DMS79 treated with DMSO at 0.1 percent for 48 hours (cell line): ENCODE measurements at places on chromosomes 11 and 22.
A peak's percentile ranks its signal among the peaks of the same experiment; 100 is the strongest.

DNA sequence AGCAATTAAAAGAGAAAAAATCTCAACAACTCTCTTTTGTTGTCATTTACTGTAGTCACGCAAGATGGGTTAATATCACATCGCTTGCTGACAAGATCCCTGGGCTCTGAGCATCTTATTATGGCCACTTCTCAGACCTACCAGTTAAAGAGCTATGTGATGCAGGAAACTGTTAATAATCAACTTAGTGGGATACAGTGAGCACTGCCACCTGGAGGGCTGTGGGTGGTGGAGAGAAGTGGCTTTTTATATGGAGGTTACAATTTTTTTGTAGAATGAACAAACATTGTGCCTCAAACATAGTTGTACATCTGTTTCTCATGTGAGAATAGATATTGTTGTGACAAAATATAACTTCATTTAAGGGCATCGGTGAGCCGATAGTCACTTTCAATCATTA is 181.0 kb downstream of the TENM4 start:
- DNase-seq: no peak

DNA sequence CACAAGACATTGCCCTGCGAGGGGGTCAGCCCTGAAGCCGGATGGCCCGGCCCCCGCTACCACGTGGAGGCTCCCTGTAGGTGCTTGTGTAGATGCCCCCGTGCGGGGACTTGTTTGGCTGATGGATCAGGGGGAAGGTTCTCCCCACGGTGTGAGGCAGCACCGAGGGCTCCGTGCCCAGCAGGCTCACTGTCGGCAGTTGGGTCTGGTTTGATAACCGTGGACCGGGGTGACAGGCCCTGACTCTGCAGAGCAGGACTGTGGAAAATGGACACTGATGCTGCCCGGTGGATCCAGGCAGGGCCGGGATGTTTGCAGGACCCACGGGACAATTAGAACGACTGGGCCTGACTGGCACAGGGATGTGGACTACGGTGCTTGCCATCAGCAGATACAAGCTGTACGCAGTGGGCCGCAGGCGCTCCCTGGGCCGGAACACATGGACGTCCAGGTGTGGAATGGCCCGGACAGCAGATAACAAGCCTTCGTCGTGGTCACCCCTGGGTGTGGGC is 19.0 kb downstream of the KCNQ1 start:
- no peak for DNase-seq

- DNase-seq: no peak
These were observed 192.1 kb downstream of the MN1 start for GRCh38 chr22:27609451-27609888.

- no peak for DNase-seq
These were observed 3.3 kb downstream of the SELENOM start for GRCh38 chr22:31103899-31104694.

GRCh38 chr11:61294717-61295595 is at the start of gene VWCE:
Gene VWCE (minus strand): TSS chr11:61295316. CDS start chr11:61295037, 279 bp downstream.
- peak; percentile 53 for DNase-seq

GRCh38 chr11:75523189-75523588 is 2.6 kb downstream of the GDPD5 start:
- peak; percentile 52 for DNase-seq

- no peak for DNase-seq
These were observed 686.2 kb downstream of the OPCML start for GRCh38 chr11:132846075-132846474.

DNA sequence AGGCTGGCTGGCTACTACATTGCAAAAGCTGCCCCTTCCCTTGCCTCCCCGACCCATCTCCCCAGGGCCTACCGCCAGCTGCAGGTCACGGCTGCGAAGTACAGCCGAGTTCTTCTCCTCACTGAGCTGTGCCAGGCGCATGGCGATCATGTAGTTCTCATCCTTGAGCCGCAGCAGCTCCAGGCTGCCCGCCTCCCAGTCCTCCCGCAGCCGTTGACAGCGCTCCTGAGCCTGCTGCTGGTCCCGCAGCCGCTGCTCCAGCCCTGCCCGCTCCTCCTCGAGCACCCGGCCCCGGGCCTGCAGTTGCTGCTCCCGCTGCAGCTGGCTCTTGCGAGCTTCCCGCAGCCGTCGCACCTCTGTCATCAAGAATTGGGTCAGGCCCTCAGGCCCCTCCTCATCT is 3.3 kb downstream of the CARD10 start:
- no peak for DNase-seq

- DNase-seq: no peak
These were observed 85.4 kb downstream of the OSBP2 start for GRCh38 chr22:30780026-30780425.

DNA sequence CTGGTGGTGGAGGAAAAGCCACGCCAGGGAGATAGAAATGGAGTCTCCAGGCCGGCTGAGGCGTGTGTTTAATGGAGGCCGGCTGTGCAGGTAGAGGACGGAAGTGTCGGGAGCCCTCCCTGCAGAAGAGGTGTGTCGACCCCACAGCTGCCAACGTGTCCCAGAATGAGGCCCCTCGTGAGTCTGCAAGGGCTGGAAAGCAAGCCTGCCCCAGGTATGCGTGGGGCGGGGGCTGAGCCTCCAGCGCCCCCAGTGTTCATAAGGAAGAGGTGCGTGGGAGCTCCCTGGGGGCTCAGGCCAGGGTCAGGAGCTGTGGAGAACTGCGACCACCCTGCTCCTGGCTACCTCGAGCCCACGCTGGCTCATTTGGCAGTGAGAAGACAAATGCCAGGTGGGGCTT is 38.0 kb upstream of the JAM3 start:
- no peak for DNase-seq

GRCh38 chr11:100930185-100930778 is 199.3 kb downstream of the PGR start:
- no peak for DNase-seq

DNA sequence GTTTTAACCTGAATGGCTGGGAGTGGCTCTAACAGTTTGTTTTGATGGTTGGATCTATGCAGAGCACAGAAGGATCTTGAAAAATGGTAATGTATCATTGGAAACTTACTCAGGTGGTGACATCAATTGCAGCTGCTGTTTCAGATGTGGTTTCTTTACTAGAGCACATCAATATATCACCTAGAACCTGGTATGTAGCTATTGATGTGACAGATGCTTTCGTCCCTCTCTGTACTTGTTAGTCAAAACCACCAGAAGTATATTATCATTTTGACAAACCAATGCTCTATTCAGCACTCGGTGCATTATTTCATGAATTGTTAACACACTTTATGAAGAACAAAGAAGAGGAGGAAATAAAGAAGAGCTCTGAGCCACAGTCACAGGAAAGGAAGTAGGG is 26.6 kb upstream of the SCN3B start:
- no peak for DNase-seq

- DNase-seq: no peak
These were observed 44.3 kb upstream of the CLPB start for GRCh38 chr11:72478669-72479068.

- DNase-seq: peak; percentile 76
These were observed 46.5 kb downstream of the AHNAK start for GRCh38 chr11:62499944-62500649.

DNA sequence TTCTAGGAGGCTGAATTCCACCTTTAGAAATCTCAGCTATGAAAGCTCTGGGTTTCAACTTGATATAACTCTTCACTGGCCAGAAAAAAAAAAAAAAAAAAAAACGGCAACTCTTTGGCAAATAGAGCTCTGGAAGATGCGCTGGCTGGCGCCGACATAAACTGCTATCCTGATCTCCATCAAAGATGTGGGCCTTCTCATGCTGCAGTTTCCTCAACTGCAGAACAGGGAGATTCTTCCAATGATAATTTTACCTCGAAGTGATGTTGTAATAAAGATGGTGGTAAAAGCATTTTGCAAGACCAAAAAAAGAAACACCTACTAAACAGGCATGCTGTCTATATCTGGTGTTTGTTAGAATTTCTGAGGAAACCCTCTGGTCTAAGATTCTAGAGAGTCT is 20.3 kb downstream of the FLI1 start:
- DNase-seq: no peak

- DNase-seq: no peak
These were observed 489.4 kb downstream of the KCNA4 start for GRCh38 chr11:29527391-29527936.

DNA sequence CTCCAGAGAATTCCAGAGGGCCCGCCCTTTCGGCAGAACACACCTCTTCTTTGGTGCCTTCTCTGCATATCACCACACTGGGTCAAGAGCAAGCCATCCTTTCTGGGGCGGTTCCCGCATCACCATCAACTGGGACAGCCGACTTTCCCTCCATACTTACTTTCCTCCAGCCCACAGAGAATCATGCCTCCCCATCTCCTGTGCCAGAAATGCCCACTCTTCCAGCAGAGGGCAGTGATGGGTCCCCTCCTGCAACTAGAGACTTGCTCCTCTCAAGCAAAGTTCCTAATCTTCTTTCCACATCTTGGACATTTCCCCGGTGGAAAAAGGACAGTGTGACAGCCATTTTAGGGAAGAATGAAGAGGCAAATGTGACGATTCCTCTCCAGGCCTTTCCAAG is 157.7 kb downstream of the C11orf91 start:
- no peak for DNase-seq

DNA sequence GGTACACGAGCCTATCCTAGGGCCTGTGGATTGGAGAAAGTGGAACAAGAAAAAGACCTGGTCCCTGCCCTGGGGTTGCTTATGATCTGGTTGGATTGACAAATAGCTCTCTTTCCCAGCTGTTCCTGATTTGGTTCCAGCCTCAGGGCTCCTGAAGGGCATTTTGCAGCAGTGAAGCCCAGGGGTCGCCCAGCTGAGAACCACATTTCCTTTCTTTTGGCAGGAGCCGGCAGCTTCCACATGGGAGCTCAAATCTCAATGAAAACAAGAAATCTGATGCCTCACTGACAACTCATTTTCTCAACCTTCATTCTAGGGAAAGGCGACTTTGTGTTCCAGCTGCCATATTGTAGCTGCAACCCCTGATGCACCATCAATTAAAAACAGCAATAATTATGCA is 140.6 kb upstream of the CADM1 start:
- DNase-seq: no peak
